Mucosa of descending colon (tissue), 3 donors: ENCODE measurements at places on chromosomes 4 and X. TPM values are rescaled to one million over a fixed set of nuclear protein-coding genes. Genes with fewer than 3 reads are reported as not detected.

CAPN6 gene
- total RNA-seq: 1.7 TPM

TXK gene
- total RNA-seq: 2.4 TPM

FBXL5 gene
- total RNA-seq: 104 TPM

ESX1 gene
- not detected for total RNA-seq

SCML2 gene
- 1.1 TPM for total RNA-seq

FAM47E gene
- 3.3 TPM for total RNA-seq

PLS3 gene
- 27.5 TPM for total RNA-seq

NLGN3 gene
- total RNA-seq: 0.94 TPM

PLAC8 gene
- 875 TPM for total RNA-seq

RADX gene
- total RNA-seq: 1.3 TPM

CYBB gene
- total RNA-seq: 35.4 TPM

SLC16A2 gene
- total RNA-seq: 2.3 TPM

SH3TC1 gene
- 11.7 TPM for total RNA-seq

MAGEA2B gene
- total RNA-seq: not detected

DMRTC1 gene
- not detected for total RNA-seq

DNA sequence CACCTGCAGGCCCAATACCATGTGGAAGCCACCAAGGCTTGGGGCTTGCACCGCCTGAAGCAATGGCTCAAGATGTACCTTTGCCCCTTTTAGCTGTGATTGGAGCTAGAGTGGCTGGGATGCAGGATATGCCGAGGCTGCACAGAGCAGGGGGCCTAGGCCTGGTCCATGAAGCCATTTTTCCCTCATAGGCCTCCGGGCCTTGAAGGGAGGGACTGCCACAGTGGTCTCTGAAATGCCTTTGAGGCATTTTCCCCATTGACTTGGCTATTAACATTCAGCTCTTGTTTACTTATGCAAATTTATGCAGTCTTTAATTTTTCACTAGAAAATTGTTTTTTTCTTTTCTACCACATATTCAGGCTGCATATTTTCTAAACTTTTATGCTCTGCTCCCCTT is 203.2 kb upstream of the HHIP start:
- DNase-seq: no peak

- DNase-seq: no peak
Measured at GRCh38 chrX:47296766-47297365, 64.1 kb downstream of the USP11 start.

GRCh38 chr4:184329235-184329634 is 111.6 kb upstream of the ENPP6 start:
- DNase-seq: no peak

DNA sequence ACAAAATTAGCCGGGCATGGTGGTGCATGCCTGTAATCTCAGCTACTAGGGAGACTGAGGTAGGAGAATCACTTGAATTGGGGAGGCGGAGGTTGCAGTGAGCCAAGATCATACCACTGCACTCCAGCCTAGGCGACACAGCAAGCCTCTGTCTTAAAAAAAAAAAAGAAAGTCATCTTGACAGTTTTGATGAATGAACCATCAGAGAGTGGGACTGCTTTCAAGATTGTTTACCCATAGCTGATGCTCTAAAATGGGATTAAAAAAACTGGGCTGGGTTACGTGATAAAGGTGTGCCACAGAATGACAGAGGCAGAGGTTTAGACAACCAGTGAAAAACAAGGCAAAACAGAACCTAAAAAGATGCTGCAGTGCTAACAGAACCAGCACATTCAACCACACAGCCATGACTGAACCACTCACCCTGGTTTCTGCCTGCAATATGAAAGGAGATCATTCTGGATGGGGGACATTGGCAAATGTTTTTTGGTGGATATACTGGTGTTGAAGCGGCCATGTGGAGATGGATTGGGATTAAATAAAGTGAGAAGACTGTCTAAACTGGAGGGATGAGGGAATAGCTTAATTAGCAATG is 22.2 kb downstream of the GPAT3 start:
- no peak for DNase-seq

GRCh38 chr4:159267869-159268285 is 165.0 kb downstream of the RAPGEF2 start:
- DNase-seq: no peak

DNA sequence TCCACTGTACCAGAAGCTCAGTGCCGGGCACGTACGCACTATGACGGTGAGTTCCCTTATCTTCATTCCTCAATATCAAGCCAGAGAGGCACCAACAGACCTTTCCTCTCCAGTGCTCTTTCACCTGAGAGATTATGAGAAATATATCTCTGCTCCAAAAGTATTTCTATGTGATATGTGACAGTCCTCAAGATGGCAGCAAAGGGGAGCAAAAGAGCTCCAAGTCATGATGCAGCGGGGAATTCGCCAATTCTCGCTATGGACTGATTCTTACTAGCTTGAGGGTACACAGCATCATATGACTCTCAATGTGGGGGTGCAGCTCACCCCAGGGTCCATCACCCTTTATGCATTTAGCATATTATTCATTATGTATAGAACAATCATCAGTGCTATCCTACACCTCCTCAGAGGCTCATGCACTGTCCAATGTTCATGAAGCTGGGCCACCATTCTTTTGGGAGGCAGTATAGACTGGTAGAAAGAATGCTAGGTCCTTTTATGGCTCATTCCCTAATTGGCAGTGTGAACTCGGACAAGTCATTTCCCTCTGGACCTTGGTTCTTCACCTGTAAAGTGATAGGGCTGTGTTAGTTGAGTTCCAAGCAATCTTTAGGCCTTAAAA is 12.8 kb upstream of the IQSEC2 start:
- DNase-seq: no peak

GRCh38 chrX:48945517-48946348 is 11.7 kb downstream of the OTUD5 start:
- DNase-seq: no peak

DNA sequence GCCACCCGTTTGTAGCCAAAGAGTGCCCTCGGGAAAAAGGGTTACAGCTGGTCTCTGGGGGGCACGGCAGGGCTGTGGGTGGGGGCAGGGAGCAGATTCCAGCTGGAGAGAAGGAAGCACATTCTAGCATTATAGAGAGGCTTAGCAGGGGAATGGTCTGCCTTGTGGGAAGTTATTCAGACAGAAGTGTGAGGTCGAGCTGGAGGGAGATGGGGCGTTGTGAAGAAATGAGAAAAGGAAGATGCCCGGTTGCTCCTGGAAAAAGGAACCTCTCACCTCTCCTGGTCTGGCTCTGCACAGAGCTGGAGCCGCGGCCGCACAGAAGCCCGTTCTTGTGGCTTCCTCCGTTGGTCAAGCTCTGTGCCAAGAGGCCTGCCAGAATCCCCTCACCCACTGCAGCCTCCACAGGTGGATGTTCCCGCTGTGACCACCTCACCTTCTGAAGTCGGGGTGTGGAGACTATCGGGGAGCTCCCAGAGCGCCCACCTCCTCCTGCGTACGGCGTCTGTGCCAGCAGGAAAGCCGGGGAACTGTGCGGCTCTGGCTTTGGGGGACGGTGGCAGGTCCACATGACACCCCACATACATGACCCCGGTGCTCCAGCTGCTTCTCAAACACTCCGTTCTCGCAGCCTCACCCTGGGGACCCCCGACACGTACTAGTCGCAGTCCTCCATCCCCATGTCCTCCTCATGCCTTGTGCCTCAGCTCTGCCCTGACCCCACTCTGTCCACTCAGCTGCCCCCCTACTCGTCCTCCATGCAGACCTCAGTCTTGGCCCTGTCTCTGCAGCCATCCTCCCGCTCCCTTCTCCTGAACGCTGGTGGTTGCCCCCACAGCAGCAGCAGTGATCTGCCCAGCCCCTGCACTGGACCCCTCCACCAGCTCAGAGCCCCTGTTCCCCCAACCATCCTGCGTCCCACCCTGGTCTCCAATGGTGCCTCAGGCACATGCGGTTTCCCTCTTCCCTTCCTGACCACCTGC is 52.2 kb upstream of the HGFAC start:
- no peak for DNase-seq

GRCh38 chr4:56728512-56728911 is 47.4 kb upstream of the HOPX start:
- peak; percentile 70 for DNase-seq

DNA sequence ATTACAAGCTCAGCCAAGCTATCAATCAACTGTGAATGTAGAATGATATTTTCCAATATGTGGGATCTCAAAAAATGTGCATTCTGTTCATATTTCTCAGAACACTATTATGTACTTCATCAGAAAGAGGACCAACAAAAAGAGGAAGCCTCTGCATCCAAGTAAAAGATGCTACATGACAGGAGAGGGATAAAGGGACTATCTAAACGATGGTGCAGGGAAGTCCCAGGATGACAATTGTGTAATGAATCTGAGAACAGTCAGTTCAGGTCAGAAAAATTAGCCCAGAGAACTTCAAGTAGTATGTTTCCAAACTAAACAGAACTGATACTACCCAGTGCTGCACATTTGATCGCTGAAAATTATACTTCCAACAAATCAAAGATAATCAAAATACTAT is 127.0 kb downstream of the ZNF330 start:
- DNase-seq: no peak

DNA sequence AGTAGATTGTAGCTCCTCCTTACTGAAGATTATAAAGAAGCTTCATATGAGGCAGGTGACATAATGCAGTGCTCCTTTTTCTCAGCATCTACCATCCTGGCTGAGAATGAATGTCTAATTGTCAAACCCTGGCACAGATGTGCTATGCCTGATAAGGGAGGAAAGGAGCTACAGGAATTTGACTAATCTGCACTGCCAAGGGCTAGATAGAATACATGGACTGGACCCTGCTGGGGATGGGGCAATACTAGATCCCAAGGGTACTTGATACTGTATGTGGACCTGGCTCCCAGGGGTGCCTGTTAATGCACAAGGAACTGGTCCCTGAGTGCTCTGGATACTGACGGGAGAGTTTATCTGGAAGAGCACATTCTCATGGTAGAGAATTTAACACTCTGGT is 362.2 kb upstream of the EMCN start:
- no peak for DNase-seq

- DNase-seq: no peak
Measured at GRCh38 chr4:30882995-30883675, 163.0 kb downstream of the PCDH7 start.

DNA sequence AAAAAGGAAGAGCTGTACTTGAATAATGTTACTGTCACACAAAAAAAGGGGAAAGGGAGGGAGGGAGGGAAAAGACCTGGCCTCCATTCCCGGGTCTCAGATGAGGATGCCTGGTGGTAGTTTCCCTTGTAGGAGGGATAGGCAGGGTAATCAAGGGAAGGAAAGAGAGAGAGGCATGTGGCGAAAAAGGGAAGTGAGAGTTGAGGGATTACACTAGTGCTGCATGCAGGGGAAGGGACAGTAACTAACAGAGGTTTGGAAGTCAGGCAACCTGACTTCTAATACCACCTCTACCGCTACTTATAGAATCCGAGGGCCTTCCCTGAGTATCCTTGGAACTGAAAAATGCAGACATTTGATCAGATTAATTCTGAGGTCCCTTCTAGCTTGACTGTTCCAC is 821.7 kb upstream of the FTHL17 start:
- DNase-seq: no peak

GRCh38 chr4:85700362-85700761 is 225.4 kb downstream of the ARHGAP24 start:
- DNase-seq: no peak

DNA sequence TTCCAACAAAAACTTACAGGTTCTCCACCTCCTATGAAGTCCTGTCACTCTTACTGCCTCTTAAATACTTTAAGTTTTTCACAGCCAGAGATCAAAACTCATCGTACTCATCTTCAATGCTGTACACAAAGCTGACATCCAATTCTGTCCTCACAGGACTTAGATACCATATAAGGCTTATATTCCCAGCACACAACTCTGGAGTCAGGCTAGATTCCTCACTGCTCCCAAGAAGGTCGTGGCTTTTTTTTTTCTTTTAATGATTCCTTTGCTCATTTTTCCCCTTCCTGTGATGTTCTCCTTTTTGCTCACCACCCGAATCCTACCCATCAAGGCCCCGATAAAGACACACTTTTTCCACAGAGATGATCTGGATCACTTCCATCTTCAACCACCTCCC is 914 bp downstream of the TRAPPC2 start:
- DNase-seq: no peak

- no peak for DNase-seq
Measured at GRCh38 chrX:50988649-50989048, 78.1 kb downstream of the BMP15 start.

- DNase-seq: no peak
Measured at GRCh38 chr4:15238720-15239119, 189.1 kb upstream of the C1QTNF7 start.

DNA sequence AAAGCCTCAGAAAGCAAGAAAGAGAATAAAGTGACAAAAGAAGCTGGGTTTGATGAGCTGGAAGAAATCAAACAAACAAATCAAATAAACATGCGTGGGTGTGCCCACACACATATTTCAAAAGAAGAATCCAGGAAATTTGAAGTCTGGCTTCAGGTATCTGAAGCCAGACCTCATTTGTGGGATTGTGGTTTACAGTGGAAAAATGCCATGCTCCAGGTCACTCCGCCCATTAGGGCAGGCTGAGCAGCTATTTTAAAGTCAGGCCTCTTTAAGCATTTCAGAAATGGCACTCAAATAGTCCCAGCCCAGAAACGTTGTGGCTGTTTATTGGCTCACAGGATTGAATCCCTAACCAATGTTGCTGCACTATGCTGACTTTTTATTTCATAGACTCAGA is 226.1 kb upstream of the F9 start:
- no peak for DNase-seq

GRCh38 chrX:7201496-7201895 is 53.5 kb upstream of the PUDP start:
- no peak for DNase-seq

DNA sequence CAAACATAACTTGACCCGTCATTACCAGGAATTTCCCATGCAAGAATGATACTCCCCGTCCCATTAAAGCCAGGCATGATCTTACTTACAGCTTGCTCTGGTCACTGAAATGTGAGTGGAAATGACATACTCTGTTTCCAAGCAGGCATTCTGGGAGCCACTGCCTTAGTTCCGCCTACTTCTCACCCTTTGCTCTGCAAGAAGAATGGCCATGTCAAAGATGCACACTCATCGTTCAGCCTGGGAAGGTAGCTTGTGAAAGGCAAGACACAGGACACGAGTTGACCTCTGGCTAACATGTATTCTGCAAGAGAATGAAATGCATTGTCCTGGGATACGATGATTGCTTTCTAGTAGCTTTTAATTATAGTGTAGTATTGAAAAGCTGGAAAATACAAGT is 1144.4 kb downstream of the NLGN4X start:
- DNase-seq: no peak

GRCh38 chrX:20427173-20427770 is 160.6 kb upstream of the RPS6KA3 start:
- no peak for DNase-seq

DNA sequence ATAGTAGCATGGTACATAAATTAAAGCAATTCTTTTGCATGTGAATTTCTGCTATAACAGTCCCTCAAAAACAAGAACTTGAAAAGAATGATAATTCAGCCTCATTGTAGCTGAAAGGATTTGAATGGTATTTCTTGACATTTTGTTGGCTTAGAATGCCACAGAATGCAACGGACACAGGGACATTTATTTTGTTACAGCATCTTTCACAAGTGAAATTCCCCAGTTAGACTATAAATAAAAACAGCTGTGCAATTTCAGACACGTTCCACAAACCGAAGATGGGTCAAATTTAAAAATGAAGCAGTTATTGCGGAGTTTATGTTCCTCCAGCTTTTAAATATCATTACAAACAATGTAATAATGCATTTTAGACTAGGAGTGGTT is 82.8 kb upstream of the AMELX start:
- DNase-seq: no peak

- DNase-seq: no peak
Measured at GRCh38 chrX:16606142-16606720, 43.7 kb upstream of the S100G start.
